ENCODE measurements at places on chromosomes 3 and 15.

DNA sequence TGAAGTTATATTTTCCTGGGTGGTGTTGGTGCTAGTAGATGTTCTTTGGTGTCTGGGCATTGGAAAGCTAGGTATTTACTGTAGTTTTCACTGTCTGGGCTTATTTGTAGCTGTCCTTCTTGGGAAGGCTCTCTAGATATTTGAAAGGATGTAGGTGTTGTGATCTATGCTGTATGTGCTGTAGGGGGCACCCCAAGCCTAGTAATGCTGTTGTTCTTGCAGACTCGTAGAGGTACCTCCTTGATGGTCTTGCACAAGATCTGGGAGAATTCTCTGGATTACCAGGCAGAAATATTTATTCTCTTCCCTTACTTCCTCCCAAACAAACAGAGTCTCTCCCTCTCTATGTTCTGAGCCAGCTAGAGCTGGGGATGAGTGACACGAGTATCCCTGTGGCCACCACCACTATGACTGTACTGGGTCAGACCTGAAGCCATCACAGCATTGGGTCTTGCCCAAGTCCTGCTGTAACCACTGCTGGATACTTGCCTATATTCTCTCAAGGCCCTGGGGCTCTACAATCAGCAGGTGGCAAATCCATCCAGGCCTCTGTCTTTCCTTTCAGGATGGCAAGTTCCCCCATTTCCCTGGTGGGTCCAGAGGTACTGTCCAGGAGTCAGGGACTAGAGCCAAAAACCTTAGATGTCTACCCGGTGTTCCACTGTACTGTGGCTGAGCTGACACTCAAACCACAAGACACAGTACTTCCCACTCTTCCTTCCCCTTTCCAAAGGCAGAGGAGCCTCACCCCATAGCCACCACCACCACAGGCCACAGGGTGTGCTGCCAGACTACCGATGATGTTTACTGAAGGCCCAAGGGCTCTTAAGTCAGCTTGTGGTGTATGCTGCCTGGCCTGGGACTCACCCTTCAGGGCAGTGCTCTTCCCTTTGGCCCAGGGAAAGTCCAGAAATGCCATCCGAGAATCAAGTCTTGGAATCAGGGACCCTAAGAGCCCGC is 195.2 kb upstream of the DPPA4 start:
- no peak for DNase-seq

DNA sequence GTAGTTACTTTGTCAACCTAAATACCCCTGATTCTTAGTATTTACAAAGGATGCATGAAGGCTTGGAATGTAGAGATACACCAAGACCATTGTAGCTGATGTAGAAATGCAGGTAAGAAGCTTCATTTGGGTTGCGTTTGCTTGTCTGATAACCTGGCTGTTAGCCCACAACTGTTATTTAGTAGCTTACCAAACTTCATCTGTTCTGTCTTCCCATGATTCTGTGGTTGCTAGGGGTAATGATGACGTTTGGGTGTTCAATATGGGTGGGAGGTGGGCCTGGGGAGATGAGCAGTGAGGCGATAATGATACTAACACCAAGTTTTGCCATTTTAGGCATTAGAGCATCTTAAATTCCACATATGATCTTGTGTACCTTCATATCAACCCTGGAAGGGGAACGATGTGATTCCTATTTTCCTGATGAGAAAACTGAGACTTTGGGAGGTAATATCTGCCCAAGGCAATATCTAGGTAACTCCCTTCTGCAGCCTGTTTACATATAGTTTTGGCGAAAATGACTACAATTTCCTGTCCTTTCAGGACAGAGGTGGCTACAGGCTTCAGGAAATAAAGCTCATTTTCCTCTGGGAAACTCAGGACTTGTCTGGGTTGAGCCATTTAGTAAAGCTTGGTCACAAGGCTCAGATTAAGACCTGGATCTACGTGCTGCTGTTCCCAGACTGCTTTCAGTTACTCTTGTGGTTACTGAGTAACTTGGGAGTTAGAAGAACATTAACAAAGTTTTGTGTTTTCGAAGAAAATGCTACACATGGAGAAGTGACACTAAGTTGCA is 26.8 kb downstream of the FNDC3B start:
- DNase-seq, result no peak

- DNase-seq, result no peak
These were observed 364.5 kb downstream of the LPP start for GRCh38 chr3:188518416-188518815.

DNA sequence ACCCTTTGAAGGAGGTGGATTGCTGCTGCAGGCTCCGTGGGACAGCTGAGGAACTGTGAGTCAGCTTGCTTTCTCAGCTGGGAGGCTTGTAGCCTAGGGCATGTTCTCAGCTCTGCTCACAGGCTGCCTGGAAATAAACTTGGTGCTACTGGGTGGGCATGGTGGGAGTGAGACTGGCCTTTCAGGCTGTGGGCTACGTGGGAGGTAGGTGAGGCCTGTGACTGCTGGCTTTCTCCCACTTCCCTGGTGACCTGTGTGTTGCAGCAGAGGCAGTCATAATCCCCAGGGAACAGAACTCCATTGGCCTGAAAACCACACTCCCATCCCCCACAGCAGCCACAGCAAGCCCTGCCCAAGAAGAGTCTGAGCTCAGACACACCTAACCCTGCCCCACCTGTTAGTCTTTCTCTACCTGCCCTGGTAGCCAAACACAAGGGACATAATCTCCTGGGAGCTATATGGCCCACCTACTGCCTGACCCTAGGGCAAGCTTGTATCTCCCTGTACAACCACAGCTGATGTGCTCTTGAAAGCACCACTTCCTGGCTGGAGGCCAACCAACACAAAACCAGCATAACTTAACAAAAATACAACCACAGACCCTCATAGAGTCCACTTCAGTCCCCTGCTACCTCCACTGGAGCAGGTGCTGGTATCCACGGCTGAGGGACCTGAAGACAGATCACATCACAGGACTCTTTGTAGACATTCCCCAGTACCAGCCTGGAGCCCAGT is 236.5 kb downstream of the SQOR start:
- DNase-seq, result no peak

- no peak for DNase-seq
These were observed 27.8 kb downstream of the COL8A1 start for GRCh38 chr3:99666201-99666600.

- no peak for DNase-seq
These were observed 265.6 kb downstream of the FOXP1 start for GRCh38 chr3:71317749-71318457.

DNA sequence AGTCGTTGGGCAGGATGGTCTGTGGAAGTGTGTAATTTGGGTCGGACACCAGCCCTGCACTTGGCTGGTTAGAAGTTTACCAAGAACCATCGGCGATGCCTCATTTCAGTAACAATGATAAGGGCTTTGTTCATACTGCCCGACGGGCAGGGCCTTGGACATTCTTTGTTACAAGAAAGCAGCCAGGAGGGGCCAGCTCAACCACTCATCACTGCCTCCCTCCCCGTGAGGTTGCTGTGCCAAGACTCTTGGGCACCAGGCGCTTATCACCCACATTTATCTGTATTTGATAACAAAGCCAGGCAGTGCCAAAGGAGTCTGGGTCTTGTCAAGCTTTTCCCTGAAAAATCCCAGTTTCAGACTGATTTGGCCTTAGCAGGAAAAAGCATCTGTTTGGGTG is 235.0 kb downstream of the ADAMTS17 start:
- no peak for DNase-seq

GRCh38 chr3:175267121-175267531 is 408.0 kb downstream of the NAALADL2 start:
- DNase-seq, result no peak

DNA sequence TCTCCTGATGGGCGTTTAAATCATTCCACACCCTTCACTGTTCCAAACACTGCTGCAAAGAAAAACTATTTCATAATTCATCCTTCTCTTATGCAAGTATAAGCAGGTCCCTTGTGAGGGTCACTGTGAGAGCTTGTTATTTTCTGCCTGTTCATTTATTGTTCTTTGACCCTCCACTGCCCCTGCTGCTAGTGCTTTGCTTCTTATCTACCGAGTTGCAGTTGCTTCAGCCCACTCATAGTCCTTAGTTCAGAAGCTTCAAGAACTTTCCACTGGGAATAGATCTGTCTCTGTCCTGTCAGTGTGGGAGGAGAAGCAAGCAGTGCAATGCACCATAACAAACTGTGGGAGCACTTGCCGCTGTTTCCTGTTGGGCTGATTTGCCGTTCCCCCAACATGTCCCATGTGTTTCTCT is 39.8 kb downstream of the RIOX2 start:
- no peak for DNase-seq

DNA sequence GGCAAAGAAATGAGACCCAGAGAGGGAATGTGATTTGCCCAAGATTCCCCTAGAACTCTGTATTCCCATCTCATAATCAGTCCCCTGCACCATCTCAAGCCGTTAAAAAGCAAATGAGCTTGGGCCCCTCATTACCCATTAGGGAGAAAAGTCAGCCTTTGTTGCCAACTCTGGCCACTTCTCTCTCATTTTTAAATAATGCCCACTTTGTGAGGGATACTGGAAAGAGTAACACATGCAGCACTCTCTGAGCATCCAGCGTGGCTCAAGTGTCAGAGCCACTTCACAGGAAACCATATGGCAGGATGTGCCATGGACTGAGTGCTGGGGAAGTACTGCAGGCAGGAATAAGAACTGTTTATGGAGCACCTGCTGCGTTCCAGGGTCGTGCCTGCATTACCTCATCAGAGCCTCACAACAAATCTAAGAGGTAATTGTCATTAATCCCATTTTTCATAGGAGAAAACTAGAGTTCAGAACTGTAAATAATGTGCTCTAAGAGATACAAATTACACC is 49.8 kb upstream of the SLC6A1 start:
- DNase-seq, result no peak

GRCh38 chr3:2599471-2599870 is 500.8 kb downstream of the CNTN4 start:
- no peak for DNase-seq

- no peak for DNase-seq
These were observed 46.0 kb downstream of the PPCDC start for GRCh38 chr15:75069301-75069925.

DNA sequence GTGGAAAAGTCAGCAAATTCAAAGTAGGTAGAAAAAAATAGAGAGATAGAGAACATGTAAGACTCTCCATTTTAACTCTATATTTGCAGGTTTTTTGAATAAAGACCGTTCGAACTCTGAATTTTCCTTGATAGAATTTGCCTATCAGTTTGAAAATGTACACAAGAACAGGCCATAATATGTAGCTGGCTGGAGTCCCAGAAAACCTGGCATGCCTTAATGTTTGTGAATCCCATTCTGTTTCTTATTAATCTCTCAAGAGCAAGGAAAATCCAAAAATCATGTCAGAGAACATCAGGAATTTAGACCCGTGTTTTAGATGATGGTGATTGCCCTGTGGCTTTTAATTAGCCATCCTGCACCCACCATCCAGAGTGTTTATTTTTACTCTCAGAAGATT is 7.2 kb upstream of the CFAP161 start:
- no peak for DNase-seq

DNA sequence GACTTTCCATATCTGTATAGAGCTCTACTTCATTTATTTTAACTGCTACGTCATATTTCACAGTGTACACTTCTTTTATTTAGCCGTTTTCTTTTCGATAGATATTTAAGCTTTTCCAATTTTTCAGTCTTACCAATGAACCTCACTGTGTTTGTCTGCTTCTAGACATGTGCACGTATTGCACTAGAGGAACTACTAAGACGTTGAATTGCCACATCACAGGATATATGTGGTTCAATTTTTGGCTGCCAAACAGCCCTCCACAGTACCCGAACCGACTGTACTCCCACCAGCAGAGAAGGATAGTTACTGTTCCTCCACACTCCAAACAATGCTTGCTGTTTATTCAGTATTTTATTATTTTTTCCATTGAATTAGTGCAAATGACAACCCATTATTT is 2.0 kb downstream of the NR1I2 start:
- no peak for DNase-seq

GRCh38 chr3:197336348-197336747 is 37.9 kb upstream of the DLG1 start:
- no peak for DNase-seq

- DNase-seq, result no peak
These were observed 31.3 kb upstream of the TRIM59 start for GRCh38 chr3:160480931-160481330.

- DNase-seq, result no peak
These were observed 8.8 kb upstream of the FAM107A start for GRCh38 chr3:58585994-58586393.

DNA sequence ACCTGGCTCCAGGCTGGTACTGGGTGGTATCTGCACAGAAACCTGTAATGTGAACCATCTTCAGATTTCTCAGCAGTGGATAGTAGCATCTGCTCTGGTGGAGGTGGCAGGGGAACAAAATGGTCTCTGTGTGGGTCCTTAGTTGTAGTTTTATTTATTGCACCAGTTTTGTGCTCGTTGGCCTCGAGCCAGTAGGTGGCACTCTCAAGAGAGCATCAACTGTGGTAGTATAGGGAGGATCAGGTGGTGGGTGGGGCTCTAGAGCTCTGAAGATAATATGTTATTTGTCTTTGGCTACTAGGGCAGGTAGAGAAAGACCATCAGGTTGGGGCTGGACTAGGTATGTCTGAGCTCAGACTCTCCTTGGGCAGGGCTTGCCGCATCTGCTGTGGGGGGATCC is 254.0 kb upstream of the GPR149 start:
- no peak for DNase-seq

GRCh38 chr3:108131475-108132134 is 40.8 kb upstream of the CD47 start:
- DNase-seq, result no peak

DNA sequence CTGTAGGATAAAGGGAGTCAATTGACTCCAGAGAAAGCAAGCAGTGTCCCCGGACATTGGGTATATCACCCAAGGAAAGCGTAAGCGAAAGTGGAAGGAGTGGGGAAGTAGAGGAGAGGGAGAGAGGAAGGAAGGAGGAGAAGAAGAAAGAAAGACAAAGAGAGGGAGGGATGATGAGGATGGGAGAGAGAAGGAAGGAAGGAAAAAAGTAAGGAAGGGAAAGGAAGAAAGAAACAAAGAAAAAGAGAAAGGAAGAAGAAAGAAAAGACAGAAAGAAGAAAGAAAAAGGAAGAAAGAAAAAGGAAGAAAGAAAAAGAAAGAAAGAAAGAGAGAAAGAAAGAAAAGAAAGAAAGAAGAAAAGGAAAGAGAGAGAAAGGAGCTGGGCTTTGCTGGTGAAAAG is 839 bp downstream of the DNASE1L3 start:
- DNase-seq, result no peak

- no peak for DNase-seq
These were observed 1.5 kb upstream of the RBM15B start for GRCh38 chr3:51389423-51390183.

- DNase-seq, result no peak
These were observed 98.3 kb upstream of the SPATA12 start for GRCh38 chr3:56962206-56962605.

- no peak for DNase-seq
These were observed 127.0 kb downstream of the PLOD2 start for GRCh38 chr3:146033950-146034349.
